ENCODE measurements at places on chromosomes 2 and 18.

- no peak overlapping the region for H3K27ac ChIP-seq
- H3K27me3 ChIP-seq, result no peaks in the 10 kb centered on the region
- H3K36me3 ChIP-seq, result no peaks in the 10 kb centered on the region
- no peaks in the 10 kb centered on the region for H3K4me1 ChIP-seq
- DNase-seq, result no peak
These were observed 140.0 kb downstream of the NETO1 start for GRCh38 chr18:72727776-72728175.

DNA sequence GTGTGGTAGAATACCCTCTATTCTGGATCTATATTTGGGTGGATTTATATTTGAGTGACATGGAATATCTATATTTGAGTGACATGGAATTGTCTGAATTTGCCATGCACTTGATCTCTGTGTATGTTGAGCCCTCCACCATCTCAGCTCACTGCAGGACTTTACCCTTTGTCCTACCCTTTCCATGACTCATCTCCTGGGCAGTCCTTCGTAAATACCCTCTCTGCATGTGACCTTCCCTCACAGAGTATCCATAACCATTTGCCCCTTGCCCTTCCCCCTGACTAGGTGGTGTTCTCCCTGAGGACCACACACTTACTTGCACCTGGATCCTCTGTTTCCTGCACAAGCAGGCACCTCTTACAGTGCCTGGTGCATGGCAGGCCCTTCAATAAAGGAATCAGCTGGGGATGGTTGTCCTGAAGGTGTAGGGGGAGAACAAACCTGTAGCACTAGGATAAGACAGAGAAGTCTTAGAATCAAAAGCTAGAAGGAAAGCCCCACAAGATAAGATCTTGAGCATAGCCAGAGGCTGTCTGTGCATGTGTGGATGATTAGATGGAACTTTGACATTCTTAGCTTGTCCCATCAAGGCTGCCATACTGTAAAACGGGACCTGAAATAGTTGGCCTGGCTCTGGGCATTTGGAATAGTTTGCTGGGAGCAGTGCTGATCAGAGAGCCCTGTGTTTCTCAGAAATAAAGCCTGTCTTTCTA is 230.4 kb downstream of the FHOD3 start:
- no peaks in the 10 kb centered on the region for H3K36me3 ChIP-seq
- DNase-seq, result no peak
- no peaks in the 10 kb centered on the region for H3K4me1 ChIP-seq
- no peak overlapping the region for H3K27ac ChIP-seq
- no peaks in the 10 kb centered on the region for H3K27me3 ChIP-seq

DNA sequence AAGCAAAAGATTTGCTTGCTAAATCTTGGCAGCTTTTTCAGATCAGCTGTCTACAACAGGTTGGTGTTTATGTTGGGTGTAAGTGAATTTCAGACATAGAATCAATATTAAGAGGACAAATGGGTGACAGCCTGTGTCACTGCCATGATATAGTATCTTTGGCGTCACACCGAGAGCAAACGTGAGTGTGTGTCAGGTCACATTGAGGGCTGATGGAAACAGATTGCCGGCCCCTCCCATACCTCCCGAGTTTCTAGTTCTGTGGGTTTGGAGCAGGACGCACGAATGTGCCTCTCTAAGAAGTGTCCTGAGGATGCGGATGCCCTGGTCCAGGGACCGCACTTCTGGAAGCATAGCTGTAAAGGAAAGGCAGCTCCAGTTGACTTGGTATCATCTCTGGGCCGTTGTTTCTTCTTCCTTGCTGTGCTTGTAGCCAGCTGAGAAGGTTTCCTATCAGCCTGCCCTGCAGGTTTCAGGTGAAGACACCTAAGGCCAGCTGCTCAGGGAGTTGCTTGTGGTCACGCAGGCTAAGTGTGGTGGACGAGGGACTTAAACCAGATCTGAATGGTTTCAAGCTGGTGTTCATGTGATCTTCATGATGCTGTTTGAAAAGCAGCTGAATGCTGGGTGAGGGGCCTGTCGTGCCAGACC is 6.4 kb downstream of the AGAP1 start:
- H3K36me3 ChIP-seq, result no peaks in the 10 kb centered on the region
- H3K27ac ChIP-seq, result no peak overlapping the region
- no peaks in the 10 kb centered on the region for H3K27me3 ChIP-seq
- H3K4me1 ChIP-seq, result no peaks in the 10 kb centered on the region
- DNase-seq, result no peak
- no peak overlapping the region for H3K4me3 ChIP-seq

DNA sequence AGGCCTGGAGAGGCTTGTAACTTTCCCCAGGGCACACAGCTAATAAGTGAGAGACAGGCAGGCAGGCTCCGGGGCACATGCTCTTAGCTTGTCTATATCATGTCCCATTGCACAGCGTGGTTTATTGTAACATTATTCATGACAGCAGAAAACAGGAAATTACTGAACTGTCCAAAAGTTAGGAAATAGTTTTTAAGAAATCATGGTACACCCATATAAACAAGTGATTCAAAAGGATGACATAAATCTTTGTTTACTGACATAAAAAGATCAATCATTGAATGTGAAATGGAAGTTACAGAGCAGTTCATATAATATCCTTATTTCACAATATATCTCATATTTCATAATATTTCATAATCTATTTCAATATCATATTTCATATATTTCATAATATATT is 34.3 kb upstream of the TXNDC2 start:
- H3K36me3 ChIP-seq, result no peaks in the 10 kb centered on the region
- no peak overlapping the region for H3K4me3 ChIP-seq
- no peak overlapping the region for H3K27ac ChIP-seq
- peaks cover under 1% of the 10 kb centered on the region for H3K27me3 ChIP-seq

GRCh38 chr2:145303536-145303935 is 783.6 kb upstream of the ZEB2 start:
- no peaks in the 10 kb centered on the region for H3K4me1 ChIP-seq
- no peak overlapping the region for H3K4me3 ChIP-seq
- DNase-seq, result no peak
- no peak overlapping the region for H3K27ac ChIP-seq

GRCh38 chr2:215579809-215580208 is 143.9 kb upstream of the FN1 start:
- no peak for DNase-seq
- H3K36me3 ChIP-seq, result no peaks in the 10 kb centered on the region
- no peaks in the 10 kb centered on the region for H3K4me1 ChIP-seq
- H3K27ac ChIP-seq, result no peak overlapping the region

- no peaks in the 10 kb centered on the region for H3K27me3 ChIP-seq
- no peak within 1 kb of the TSS for H3K27ac ChIP-seq
- H3K4me3 ChIP-seq, result no peak within 1 kb of the TSS
- H3K36me3 ChIP-seq, result no peaks in the 10 kb centered on the region
- no peak for DNase-seq
These were observed at the start of gene MYO3B for GRCh38 chr2:170177950-170178781. MYO3B (plus strand) TSS chr2:170178147; CDS start chr2:170178288, 141 bp downstream.
